NCI-H1105 (cell line): ENCODE measurements at places on chromosomes 6 and 20.

- DNase-seq: no peak
Measured at GRCh38 chr6:1767481-1768246, 157.9 kb downstream of the FOXC1 start.

DNA sequence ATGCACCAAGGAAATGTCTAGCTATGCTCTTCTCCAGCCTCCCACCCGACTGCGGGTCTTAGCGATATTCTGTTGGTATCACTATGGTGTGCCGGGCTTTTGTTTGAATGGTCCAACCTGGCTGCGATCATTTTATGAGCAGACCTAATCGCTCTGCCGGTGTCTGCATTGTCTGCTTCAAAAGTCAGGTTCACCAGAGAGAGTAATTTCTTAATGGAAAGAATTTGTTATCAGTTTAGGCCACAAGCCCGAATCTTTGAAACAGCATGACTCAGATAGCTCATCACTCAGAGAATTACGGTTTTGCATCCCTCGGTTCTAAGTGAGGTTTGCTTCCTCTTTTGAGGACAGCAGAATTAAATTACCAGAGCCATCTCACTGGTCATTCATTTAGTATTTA, 521.0 kb upstream of the ARID1B start:
- no peak for DNase-seq

- DNase-seq: no peak
Measured at GRCh38 chr6:169812257-169812644, 60.8 kb downstream of the ERMARD start.

GRCh38 chr6:52595000-52595795, 18.3 kb upstream of the TRAM2 start:
- no peak for DNase-seq

DNA sequence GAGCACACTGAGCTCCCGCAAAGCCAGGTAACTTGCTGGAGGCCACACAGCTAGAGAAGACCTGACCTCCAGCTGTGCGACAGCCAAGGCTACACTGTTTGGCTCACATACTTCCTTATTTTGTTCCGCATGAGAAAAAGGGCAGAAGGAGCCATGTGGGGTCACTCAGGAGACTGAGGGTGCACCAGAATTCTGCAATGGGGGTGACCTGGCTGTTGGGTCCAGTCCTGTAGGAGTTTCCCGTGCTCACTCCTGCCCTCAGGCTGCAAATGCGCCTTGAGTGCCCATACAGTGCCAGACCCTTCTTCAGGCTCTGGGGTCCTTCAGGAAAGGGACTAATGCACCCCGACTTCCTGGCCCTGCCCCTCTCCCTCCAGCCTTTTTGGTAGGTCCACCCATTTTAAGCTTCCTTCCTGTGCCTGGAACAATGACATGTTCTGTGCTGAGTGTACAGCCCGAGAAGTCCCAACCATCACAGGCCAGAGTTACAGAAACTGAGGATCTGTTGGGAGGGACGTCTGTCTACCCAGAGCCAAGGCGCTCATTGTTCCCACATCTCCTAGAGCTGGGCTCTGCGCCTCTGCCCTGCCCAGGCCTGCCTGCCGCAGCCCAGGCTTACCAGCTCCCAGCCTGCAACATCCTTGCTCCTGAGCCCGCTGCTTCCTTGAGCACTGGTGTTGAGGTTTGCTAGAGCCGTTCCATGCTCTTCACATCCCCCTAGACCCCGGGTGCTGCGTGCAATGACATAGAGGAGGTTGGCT, 33.5 kb upstream of the CD93 start:
- DNase-seq: no peak

DNA sequence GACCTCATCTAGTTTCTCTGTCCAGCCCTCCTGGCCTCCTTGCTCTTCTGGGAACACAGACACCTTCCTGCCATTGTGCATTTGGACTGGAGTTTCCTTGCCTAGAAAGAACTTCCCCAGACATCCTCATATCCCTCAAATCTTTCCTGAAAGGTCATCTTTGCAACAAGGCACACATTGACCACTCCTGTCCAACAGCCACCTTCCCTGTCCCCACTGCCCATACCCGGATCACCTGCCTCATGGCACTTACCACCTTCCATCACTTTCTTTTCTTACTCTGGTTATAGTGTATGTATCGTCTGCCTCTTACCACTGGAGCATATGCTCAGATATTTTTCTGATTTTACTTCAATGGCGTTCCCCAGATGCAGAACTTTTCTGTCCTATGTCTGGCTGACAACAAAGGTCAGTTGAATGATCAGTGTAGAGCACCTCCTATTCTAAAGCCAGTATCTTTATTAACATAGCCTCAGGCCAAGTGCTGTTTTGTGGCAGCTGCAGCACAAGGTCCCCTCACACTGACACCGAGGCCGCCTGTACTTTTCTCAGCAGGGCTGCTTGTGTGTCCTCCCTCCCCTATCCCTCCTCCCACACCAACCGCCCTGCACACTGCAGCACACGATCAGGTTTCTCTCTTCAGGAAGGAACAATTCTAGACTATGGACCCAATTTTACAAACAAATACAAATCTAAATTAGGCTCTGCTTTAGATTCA, 4.1 kb downstream of the HLA-C start:
- DNase-seq: no peak

- DNase-seq: no peak
Measured at GRCh38 chr20:42484790-42485375, 704.8 kb downstream of the PTPRT start.

- DNase-seq: no peak
Measured at GRCh38 chr6:135922746-135923145, 71.2 kb downstream of the PDE7B start.

- no peak for DNase-seq
Measured at GRCh38 chr6:99270826-99271225, 78.6 kb downstream of the FAXC start.

DNA sequence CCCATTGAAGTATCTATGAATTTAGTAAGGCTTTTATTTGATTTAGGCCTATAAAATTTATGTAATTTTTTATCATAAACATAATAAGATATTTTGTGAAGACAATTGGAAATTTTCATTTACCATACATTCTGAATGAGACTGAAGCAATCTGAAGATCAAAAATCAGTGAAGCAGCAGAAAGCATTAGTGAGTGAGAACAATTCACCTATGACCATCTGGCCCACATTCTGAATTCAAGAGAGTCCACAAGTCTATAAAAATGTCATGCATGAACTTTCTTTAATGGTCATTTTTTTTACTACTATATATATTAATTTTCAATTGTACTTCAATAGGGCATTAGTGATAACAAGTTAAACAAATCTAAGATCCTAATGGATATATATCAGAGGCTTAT, 1026.6 kb upstream of the MAP3K7 start:
- no peak for DNase-seq

- no peak for DNase-seq
Measured at GRCh38 chr20:40410028-40410427, 279.0 kb downstream of the MAFB start.

- no peak for DNase-seq
Measured at GRCh38 chr6:101878554-101879276, 485.2 kb downstream of the GRIK2 start.

DNA sequence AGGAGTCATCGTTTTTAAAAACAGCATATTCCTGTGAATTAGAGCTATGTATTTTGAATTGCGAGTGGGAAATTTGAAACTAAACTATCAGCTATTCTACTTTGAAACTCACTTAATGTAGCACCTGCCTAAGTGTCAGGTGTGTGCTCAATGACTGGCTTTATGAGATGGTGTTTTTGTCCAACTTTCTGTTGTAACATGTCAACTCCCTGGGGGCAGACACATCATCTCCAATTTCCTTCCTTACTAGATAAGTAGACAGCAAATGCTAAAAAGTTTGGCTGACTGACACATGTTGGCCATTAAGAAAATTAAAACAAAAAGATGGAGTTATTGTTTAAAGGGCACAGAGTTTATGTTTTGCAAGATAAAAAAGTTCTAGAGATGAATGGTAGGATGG, 226.9 kb downstream of the TFAP2B start:
- peak; percentile 85 for DNase-seq

GRCh38 chr6:2054516-2055067, 190.8 kb downstream of the GMDS start:
- DNase-seq: no peak

- no peak for DNase-seq
Measured at GRCh38 chr6:41705996-41706835, 29.2 kb downstream of the TFEB start.

DNA sequence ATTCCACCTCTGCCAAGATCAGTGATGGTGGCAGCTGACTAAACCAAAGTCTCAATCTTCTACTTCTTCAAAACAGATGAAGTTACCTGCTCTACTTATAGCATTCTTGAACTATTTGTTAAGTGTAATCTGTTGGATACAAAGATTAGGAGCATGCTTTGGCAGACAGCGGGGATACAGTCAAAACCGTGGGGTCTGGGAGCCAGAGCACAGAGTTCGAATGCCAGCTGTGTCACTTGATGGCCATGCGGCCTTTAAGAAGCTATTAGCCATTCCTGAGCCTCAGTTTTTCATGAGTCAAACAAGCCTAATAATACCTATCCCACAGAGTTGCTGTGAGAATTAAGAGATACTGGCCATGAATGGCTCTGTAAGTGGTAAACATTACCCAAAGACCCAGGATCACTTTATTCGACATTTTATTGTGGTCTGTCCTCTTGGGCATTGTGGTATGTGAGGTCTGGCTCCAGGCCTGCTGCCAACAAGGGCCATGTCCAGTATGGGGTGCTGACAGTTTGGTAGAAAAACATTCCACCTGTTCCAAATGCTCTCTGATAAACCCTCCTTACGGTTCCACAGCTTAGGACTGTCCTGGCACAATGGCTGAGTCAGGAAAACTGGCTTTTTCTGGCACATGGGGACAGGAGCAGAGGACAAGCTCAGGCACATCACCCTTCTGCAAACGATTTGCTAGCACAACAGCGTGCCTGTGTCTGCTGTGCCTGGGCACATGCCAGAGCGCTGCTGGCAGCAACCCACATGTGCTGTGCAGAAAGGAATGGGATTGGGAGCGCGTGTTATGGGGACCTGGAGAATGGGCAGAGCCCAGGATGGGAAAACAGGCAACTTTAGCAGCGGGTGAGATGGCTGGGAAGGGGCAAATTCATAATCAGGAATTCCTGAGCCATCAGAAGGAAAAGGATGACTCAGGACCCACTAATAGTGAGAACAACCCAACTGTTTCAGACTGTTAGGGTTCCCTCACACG, 15.7 kb upstream of the FAM83C start:
- peak; percentile 85 for DNase-seq

GRCh38 chr20:21706261-21707195, 1.1 kb downstream of the PAX1 start:
- DNase-seq: peak; percentile 9

DNA sequence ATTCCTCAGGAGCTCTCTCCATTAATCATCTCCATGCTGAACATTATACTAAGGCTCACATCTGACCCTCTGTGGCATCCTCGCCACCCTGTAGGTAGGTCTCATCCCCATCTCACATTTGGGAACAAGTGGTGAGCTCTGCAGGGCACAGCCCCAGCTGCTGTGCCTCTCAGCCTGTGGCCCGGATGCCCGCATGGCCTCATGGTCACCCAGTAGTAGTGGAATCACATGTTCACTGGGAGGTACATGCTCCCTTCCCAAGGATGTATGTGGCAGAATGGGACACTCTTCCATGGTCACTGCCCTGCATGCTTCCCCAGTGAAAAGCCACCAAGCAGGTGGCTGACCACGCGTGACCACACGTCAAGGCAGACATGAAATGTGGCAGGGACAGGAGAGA, 26.3 kb upstream of the APMAP start:
- no peak for DNase-seq

DNA sequence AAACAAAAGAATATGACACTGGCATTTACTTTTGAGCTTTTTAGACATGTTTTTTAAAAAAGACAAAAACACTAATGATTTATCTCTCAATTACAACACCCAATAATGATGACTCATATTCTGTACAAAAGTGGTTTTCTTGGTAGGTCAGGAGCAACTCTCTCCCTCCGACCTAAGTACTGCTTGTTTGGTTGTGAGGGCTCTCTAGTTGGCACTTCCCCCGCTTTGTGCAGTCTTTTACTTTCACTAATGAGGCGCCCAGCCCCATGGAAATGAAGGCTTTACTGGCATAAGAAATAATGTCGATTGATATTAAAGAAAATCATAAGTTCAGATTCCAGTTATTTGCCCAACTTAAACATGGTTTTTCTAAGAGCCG, 1.3 kb downstream of the KPNA5 start:
- DNase-seq: peak; percentile 14

- no peak for DNase-seq
Measured at GRCh38 chr6:121647905-121648304, 212.5 kb downstream of the GJA1 start.

- no peak for DNase-seq
Measured at GRCh38 chr20:50475681-50476292, 34.4 kb upstream of the PTPN1 start.

DNA sequence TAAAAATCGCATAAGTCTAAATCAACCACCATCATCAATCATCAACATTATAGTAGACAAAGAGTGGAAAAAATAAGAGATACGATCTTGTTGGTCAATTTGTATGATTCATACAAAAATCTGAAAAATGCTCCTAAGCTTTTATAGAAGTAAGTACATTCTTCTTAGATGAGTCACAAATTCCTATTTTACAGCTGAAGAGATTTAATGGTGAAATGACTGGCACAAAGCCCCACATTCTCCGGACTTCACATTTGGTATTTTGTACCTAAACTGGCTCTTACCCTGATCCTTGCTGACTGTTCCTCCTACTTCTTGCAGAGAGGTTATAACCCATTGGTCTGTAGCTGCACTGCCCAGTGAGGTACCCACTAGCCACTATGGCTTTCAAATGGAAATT, 29.9 kb upstream of the PREP start:
- DNase-seq: no peak

DNA sequence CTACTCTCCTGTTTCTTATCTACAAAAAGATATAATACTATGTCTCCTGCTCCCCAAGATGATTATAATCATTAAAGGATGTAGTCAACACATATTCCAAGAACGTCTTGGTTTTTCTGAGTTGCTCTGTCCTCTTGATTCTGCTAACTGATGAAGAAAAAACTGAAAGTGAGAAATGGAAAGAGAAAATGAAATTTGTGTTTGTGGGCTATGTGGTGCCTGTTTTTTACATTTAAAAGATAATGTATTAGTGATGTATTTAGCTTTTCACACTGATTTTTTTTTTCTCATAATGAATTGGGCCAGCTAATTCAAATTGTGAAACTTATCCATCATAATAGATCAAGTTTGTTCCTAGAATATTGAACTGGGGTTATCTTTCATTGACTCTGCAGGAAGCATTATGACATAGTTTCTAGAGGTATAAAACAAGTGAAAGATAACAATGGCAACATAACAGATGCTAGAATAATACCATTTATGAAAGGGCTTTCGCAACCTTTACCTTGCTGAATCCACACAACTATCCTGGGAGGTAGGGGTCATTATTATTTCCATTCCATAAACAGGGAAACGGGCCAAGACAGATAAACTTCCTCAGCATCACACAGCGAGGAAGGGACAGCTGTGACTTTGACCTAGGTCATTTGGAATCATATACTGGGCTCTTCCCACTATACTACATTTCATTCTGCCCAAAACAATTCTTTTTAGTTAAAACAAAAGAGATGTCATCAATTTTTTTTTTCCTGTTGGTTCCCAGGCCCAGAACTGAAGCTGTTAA, 336.7 kb downstream of the GJA1 start:
- DNase-seq: no peak

GRCh38 chr20:38418509-38419204, 16.5 kb downstream of the SNHG17 start:
- DNase-seq: no peak
